Stomach (tissue), 19 donors: ENCODE measurements at places on chromosomes 6 and 20. TPM values are rescaled to one million over a fixed set of nuclear protein-coding genes. Genes with fewer than 3 reads are reported as not detected.

DNA sequence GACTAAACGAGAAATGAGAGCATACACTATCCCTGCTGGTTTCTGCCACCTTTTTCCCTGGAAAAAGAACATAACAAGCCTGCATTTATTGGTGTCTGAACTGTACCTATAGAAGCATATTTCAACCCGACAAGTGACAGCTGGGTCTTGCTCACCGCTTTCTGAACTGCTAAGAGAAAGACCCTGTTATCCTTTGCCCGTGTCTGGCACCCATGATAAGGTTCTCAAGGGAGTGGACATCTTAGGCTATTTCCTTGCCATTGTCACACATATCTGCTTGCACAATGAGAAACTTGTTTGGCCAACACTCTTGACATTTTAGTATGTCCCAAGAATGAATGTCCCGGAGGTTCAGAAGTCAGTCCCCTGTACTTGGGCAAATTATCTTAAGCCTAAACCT is 19.3 kb downstream of the RIPOR2 start:
- no peak for DNase-seq

- DNase-seq: no peak
Measured at GRCh38 chr6:149963212-149963461, 606 bp upstream of the ULBP1 start.

GRCh38 chr6:157885211-157885788 is 62.3 kb downstream of the SNX9 start:
- no peak for DNase-seq

- no peak for DNase-seq
Measured at GRCh38 chr6:15312500-15312899, 66.6 kb downstream of the JARID2 start.

Gene TINAG
- not detected for total RNA-seq

Gene FOXF2
- total RNA-seq: 14.1 TPM

GRCh38 chr20:8073024-8073832 is 53.7 kb upstream of the TMX4 start:
- DNase-seq: peak; percentile 59

- DNase-seq: no peak
Measured at GRCh38 chr6:121439926-121440325, 4.5 kb downstream of the GJA1 start.

DNA sequence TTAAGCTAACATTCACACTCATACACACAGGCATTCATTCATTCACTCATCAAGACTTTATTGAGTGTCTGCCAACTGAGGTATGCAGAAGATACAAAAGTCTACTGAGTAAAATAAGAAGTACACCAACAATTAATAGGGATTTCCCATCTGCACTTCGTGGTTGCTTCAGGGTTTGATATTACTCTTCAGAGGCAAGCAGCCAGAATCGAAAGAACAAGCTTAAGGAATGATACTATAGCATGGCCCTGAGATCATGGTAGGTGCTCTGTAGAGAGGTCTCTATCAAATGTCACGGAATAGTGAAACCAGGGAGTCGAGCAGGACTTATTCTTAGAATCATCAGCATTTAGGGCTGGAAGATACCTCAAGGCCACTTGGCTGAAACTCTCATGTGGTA is 135.4 kb downstream of the NRN1 start:
- DNase-seq: no peak

DNA sequence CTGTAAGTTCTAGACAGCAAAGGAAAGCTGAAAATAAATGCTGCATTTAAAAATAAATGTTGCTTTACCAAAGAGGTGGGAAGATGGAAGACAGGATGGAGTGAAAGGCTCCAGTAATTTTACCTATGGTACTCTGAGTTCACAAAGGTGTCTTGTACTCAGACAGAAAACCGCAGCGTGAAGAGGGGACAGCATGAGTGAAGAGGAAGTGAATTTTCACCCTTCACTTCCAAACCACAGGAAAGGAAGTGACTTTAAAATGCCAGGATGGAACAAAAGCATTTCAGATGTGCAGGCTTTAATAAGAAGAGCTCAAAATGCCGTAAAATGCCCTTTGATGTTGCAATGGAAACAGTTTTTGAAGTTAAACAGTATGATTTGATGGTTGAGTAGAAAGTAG is 91.2 kb upstream of the TINAG start:
- DNase-seq: no peak

Gene TMEM170B
- total RNA-seq: 8.0 TPM

DNA sequence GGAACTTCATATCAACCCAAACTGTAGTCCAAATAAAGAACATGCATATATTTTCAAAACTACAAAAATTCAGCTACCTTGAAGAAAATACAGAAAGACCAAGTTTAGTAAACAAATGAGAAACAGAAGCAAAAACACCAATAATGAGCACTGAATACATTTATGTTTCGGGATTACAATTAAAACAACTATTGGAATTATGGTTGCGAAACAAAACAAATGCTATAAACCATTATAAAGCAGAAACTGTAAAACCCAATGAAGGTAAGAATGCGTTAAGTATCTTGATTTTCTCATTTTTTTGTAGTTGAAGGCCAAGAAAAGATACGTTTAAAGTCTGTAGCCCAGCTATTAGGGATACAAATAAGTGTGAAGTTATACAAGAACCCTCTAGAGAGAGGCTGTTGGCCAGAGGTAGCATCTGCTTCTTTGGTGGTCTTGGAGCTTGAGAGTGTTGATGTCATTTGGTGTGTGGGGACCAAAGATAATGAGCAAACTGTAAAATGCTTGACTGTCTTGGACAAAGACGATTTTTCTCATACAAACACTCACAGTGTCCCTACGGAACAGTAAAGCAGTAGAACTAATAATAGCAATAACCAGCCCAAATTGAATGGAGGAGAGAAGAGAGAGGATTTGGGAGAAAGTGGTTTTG is 111.5 kb downstream of the PRND start:
- DNase-seq: no peak

GRCh38 chr6:154167126-154167525 is 128.1 kb downstream of the OPRM1 start:
- no peak for DNase-seq

DNA sequence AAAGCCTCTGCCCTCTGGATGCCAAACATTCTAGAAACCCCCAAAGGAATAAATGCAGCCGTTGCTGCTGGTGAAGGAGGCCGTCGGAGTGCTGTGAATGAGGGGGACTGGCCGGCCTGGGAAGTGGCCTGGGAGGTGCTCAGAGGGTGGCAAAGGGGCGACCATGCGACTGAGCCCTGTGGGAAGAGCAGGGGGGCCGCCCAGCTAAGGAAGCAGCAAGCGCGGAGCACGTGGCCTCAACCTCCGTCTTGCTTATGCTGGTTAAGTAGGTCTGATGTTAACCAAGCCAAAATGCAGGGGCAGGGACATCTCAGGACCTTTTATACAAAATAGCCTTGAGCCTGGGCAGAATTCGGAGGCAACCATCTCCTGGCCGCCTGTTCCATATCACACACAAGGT is 381.5 kb downstream of the TAF4 start:
- DNase-seq: no peak

GRCh38 chr20:59414936-59415623 is 114.7 kb downstream of the EDN3 start:
- no peak for DNase-seq

DNA sequence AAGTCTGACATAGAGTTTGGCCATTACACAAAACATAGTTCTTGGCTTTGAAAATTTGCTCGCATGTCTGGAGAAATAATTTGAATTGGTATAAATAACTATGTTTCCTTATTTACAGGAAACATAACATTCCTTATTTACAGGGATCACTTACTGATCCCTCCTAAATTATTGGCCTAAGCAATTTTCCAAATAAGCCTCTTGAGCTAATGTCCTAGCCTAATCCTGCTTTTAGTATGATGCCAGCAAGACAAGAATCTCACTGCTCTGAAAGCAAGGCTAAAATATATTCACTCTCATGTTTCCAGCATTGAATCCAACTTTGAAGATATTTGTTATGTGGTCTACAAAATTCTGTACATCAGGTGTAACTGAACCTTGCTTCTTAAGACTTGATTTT is 4.1 kb upstream of the TBC1D32 start:
- DNase-seq: no peak

DNA sequence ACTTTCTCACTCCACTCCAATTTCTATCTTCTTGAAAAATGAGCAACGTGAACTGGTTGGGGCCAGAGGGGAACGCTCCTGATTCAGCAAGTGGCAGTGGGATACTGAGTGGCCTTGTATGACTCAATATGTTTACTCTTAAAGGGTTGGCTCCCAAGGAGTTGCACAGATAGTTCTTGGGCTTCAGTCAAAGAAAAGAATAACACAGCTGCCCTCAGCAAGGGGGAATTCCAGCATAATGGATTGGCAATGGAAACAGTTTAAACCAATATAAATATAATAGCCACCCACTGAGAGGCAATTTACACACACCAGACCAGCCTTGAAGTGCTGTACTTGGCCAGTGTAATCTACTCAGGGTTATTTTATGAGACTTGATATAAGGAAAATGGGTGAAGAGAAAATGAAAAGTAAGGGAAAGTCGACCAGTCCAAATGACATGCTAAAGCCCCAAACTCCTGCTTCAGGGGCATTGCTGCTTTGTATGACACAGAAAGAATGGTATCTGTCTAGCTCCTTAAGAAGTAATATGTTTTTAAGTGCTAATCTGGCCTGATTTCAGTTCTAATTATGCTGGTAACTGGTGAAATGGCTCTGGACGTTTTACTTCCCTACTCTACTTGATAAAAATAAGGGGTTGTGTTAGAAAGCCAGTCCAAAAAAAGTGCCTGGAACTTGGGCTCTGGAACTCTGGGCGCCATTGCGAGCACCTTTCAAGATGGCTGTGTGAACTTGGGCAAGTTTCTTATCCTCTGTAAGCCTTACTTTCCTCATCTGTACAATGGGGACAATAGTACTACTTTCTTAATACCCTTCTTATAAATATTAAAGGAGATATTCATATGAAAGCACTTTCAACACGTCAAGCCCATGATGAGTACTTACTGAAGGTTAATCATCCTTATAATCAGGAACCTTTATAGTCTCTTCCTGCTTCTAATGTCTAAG is 712.9 kb upstream of the MAP3K7 start:
- peak; percentile 47 for DNase-seq

GRCh38 chr6:135066397-135066796 is 11.8 kb upstream of the HBS1L start:
- DNase-seq: no peak

DNA sequence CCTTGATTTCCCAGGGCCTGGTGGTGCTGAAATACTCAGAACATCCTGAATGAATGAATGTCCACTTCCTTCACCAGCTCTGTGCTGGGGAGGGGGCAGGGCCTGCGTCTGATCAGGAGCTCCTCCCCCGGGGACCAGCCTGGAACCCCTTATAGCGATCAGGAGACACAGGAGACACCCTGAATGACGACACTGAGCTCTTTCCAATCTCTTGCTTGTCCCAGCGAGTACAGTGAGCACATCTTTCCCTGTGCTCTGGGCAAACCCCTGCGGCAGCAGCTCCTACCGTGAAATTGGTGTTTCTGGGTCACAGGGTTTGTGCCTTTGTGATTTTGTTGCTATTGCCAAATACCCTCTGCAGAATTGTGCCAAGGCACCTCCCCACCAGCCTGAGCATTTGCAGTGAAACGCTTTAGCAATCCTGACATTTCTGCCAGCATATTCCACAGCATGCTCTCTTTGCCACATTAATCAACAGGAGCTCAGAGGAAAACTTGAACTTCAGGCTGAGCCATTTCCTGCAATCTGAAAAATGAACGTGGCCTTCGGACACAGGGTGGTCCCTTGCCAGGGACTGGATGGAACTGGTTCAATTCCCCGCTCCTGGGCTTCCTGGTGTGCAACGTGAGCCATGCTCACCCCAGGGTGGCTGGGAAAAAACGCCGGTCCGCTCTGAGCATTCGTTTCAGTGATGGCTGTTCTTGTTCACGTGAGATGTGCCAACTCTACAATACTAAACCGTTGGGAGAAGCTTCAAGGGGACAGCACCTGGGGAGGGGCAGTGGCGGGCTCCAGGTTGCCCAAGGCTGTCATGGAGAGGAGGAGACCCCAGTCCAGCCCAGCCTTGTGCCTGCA is 23.1 kb upstream of the MRGBP start:
- DNase-seq: no peak

Gene GSTA3
- total RNA-seq: not detected

GRCh38 chr6:154343473-154344308 is 12.9 kb downstream of the IPCEF1 start:
- DNase-seq: peak; percentile 81

DNA sequence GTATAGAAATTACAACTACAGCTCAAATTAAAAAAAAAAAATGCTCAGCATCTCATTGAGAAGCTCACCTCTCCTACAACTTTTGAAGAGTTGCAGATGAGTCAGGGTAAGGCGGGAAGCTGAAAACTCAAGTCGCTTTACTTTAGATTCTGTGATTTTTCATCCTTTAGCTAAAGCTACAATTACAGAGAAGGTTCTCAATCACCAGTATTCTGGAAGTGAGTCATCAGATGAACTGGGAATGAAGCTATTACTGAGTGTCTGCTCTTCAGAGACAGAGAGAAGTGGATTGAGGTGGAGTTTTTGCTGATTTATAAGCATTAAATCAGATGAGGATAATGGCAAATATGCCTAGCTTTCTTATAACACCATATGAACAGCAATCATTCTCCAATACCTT is 91.9 kb downstream of the TFAP2A start:
- DNase-seq: no peak

Gene SLC25A27
- total RNA-seq: 46.1 TPM

Gene AKAP7
- total RNA-seq: 6.1 TPM
